ENCODE measurements at places on chromosomes 3 and 15. TPM values are rescaled to one million over a fixed set of nuclear protein-coding genes. Genes with fewer than 3 reads are reported as not detected.

DNA sequence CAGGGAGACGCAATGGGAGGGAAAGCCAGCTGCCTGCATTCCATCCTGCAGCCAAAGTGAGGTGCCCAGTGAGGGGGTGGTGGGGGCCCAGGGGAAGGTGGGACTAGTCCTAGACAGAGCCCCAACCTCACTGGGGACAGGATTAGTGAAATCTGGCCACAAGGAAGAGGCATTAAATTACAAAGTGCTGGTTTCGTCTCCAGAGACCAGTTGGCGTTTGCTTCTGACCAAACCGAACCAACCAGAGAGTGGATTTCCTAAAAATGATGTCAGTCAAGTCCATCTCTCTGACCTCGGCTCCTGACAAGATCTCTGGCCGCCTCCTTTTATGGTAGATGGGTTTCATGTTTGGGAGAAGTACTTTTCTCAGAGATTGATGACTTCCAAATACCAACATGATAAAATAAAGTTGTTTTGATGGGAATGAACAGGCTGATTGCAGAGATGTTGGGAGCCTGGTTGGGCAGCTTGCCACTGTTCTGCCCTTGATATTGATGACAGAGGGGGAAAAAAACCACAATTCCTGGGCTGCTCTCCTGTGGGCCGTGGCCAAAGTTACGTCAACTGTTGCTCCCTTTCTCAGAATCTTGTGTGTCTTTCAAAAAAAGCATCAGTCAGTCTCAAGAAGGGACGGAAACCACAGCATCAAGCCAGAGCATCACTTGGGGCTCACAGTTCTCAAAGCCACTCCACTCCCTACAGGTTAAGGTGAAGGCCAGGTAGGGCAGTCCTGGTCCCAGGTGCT lies 24.6 kb downstream of the ITGA11 start:
- H3K27ac ChIP-seq = no peak overlapping the region
- H3K4me1 ChIP-seq = no peaks in the 10 kb centered on the region
- H3K36me3 ChIP-seq = peaks cover 3% of the 10 kb centered on the region
- DNase-seq = no peak
- H3K4me3 ChIP-seq = no peak overlapping the region
- peaks cover 8% of the 10 kb centered on the region for H3K27me3 ChIP-seq

DNA sequence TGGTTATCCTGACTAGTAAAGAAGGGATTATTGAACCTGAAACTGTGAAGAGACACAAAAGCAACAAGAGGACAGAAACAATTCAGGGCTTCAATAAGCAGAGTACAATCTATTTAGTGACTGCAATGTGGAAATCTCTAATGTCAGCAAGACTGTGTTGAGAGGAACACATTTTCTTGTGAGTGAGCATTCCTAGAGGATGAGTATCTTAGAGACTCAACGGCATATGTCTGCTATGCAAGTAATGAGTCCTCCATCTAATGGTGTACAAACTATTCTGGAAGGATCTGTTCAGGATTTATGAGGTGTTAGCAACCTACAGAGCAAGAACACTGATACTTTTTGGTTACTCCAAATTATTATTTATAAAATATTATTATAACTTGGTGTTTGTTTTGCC lies 226.5 kb upstream of the NDN start:
- no peak overlapping the region for H3K4me3 ChIP-seq
- H3K27me3 ChIP-seq = no peaks in the 10 kb centered on the region
- no peaks in the 10 kb centered on the region for H3K36me3 ChIP-seq
- H3K4me1 ChIP-seq = no peaks in the 10 kb centered on the region
- no peak for DNase-seq
- H3K27ac ChIP-seq = no peak overlapping the region

GRCh38 chr3:134323966-134324962 lies 50.0 kb downstream of the AMOTL2 start:
- DNase-seq = no peak
- H3K36me3 ChIP-seq = no peaks in the 10 kb centered on the region
- 0 out of 2 replicates have a peak overlapping the region, but pooled peaks have one; percentile 35 for H3K27ac ChIP-seq
- no peak overlapping the region for H3K4me3 ChIP-seq
- peaks cover 32% of the 10 kb centered on the region for H3K4me1 ChIP-seq
- no peaks in the 10 kb centered on the region for H3K27me3 ChIP-seq

GRCh38 chr3:144569651-144570050 lies 598.0 kb downstream of the DIPK2A start:
- H3K36me3 ChIP-seq = no peaks in the 10 kb centered on the region
- H3K27me3 ChIP-seq = no peaks in the 10 kb centered on the region
- H3K4me3 ChIP-seq = no peak overlapping the region
- no peak overlapping the region for H3K27ac ChIP-seq

The SAMMSON gene
- total RNA-seq = not detected

The RAB7A gene
- 57.0 TPM for total RNA-seq

The MUC20 gene
- total RNA-seq = not detected

The BFSP2 gene
- not detected for total RNA-seq
